Upper lobe of left lung (tissue), 6 donors: ENCODE measurements at places on chromosomes 11 and 22.

GRCh38 chr11:82701847-82702520 is 31.7 kb downstream of the FAM181B start:
- DNase-seq = no peak

DNA sequence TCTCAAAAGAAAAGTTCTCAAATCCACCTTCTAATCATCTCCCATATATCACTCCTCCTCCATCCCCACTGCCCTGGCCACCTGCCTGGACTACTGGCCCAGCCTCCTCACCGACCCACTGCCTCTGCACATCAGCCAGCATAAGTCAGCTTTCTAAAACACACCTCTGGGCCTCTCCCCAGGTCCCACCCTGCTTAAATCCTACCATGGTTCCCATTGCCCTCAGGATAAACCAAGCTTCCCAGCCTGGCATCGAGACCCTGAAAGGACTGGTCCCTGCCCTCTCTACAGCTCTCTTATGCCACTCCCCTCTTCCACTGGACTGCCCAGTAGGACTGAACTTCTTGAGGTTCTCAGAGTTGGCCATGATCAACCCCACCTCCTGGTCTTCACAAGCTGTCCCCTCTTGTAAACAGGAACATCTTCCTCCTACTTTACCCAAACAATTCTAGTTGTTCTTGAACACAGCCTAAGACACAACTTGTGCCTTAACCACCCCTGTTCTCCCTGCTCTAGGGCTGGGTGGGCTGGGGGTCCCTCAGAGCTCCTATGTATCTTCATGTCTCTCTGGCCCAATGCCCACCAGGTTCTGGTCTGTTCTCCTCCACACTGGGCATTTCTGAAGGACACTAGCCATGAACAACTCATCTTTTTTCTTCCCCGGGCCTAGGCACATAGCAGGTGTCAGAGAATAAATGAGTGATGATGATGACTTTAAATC is 12.6 kb upstream of the P2RY6 start:
- DNase-seq = no peak

DNA sequence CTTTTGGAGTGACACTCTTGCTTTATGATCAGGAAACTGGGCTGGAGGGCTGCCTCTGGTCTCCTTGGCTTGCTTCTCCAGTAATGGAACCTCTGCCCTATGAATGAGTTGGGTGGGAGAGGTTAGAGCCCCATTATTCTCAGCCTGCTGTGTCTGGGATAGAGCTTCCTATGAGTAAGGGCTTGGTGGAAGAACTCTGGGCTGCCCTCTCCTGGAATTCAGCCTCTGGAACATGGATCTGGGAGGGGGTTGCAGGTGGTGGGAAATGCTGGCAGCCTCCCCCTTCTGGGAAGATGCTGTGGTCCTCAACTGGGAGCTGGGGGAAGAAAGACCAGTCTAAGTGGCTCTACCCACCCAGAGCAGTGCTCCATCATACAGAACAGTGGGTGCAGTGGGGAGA is 81.8 kb upstream of the SYN3 start:
- DNase-seq = no peak

- no peak for DNase-seq
These were observed 20.2 kb downstream of the PPFIBP2 start for GRCh38 chr11:7534042-7534378.

DNA sequence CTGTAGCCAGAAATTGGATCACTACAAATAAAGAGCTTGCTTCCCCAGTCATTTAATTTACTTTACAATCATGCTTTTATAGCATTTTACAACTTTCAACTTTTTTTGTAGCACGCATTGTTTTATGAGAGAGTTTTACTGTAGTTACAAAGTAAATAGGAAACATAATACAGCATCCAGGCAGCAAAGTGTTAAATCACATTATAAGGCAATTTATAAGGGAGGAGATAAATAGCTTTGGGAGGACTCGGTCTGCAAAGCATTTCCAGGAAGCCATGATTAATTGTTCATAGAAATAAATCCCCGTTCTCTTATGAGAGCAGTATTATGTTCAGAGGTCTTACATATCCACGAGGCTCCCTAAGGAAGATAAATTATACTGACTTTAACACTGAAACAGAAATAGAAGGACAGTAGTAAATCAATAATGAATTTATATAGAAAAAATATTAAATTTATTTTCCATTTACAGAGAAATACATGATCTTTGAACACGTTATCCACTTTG is 792.6 kb upstream of the RAG2 start:
- no peak for DNase-seq

GRCh38 chr11:97786961-97787360 is 1233.8 kb upstream of the CNTN5 start:
- DNase-seq = no peak

- no peak for DNase-seq
These were observed 802.5 kb downstream of the DLG2 start for GRCh38 chr11:84824624-84825023.

DNA sequence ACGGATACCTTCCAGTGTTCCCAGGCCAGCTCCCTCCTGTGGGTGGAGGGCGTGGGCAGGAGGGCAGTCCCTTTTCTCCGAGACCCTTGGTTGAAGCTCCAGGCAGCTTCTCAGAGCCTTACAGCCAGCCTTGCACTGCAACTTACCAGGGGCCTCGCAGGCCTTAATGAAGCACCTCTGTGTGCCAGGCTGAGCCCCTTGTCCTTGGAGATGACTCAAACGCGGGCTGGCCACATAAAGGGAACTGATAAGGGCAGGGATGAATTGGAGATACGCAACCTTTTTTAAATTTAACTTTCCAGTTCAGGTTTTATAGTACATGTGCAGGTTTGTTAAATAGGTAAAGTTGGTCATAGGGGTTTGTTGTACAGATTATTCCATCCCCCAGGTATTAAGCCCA is 72.7 kb downstream of the WNT7B start:
- no peak for DNase-seq

DNA sequence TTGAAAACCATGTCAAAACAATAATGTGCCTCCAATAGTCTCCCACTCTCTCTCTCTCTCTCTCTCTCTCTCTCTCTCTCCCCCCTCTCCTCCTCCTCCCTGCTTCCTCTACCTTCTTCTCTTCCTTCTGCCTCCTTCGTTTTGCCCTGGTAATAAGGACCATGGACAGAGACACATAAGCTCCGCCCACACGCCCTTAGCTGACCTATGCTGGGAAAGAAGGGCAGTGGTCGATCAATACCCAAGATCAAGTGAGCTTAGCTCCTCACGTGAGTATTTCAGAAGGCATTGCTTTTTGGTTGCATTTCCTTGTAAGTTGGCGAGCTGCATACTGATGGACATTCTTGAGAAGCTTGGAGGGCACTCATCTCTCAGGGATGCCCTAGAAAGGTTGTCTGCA is 194.8 kb downstream of the MIAT start:
- no peak for DNase-seq

DNA sequence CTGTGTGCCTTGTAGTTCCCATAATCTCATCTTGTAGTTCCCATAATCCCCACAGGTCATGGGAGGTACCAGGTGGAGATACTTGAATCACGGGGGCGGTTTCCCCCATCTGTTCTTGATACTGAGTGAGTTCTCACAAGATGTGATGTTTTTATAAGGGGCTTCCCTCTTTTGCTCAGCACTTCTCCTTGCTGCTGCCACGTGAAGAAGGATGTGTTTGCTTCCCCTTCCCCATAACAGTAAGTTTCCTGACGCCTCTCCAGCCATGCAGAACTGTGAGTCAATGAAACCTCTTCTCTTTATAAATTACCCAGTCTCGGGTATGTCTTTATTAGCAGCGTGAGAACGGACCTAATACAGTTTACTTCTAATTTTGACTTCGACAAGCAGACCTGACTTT is 14.0 kb upstream of the SMIM38 start:
- DNase-seq = no peak

DNA sequence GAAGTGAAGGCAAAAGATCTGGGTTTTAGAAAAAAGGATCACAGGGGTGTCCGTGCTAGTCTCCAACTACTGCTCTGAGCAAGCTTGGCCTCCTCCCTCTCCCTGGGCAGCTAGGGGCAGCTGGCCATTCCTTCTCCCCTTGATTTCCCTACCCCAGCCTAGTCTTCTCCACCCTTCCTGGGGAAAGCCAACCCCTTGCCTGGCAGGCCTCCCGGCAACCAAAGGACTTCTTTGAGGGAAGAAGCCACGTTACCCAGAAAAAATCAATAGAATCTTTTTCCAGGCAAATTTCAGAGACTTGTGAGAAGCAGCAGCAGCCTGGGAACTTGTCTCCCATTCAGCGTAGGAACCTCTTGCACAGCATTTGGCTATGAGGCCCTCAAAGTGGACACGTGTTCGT is 91.5 kb downstream of the MIAT start:
- no peak for DNase-seq

GRCh38 chr11:32426819-32427615 is 8.3 kb downstream of the WT1 start:
- no peak for DNase-seq

DNA sequence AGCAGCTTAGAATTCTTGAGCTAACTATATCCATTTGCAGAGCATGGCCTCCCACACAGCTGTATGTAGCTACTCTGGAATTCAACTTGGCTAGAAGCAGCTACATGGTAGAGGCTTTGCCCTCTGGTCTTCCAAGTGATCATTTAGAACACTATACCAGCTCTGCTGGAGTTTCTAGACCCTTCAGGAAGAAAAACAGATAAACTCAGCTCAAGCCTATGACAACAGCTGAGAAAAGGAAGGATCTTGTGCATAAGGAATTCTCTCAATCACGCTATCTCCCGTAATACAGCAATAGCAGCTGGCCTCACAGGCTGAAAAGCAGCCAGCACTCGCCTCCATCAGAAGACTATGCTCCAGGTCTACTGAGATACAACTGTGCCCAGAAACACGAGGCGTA is 50.6 kb upstream of the APOA1 start:
- no peak for DNase-seq

- no peak for DNase-seq
These were observed 29.8 kb downstream of the ABTB2 start for GRCh38 chr11:34327804-34328631.

- no peak for DNase-seq
These were observed 108.0 kb upstream of the CADM1 start for GRCh38 chr11:115612046-115612730.

DNA sequence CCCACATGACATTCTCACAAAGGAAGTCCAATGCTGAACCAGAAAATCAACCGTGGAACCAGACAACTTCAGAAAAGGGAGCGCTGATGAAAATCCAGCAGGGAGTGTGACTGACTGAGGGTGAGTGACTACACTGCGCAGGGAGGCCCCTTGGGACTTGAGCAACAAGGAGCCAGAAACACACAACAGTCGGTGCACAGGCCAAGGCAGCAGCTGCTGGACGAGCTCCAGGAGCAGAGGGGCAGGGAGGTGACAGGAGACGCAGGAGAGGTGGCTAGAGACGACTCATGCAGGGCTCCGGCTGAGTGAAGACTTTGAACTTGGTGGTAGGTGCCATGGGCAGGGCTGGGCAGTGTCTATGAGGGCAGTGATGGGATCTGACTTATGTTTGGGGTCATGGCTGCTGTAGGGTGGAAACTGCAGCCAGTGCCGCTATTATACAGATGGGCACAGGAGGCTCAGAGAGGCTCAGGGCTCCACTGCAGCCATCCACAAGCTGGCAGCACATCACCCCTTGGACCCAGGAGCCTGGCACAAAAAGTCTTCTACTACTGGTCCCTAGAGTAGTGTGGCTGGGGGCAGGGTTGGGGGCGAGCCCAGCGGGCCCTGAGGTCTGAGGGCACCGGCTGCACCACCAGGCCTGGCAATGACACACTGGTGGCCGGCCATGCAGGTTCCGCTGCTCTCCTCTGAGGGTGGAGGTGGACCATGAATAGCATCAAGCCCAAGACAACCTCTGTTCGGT is 10.3 kb upstream of the FADD start:
- no peak for DNase-seq

DNA sequence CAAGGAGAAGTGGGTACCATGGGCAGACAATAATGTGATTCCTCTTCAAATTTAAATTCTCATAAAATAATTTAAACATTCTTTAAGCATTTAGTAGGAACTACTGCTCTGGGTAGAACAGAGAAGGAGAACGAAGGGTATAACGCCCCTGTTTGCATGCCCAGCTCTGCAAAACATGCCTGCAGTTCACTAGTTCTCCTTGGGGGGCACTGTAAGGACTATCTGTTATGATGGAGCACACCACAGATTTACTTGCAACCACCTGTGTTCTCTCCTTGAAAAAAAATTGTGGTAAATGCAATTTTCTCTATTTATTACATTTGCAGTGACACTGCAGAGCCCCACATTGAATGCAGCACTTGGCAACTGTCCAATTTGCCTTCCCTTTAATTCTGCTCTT is 100.3 kb downstream of the GUCY1A2 start:
- no peak for DNase-seq

- no peak for DNase-seq
These were observed 47.5 kb downstream of the SC5D start for GRCh38 chr11:121340032-121340580.

DNA sequence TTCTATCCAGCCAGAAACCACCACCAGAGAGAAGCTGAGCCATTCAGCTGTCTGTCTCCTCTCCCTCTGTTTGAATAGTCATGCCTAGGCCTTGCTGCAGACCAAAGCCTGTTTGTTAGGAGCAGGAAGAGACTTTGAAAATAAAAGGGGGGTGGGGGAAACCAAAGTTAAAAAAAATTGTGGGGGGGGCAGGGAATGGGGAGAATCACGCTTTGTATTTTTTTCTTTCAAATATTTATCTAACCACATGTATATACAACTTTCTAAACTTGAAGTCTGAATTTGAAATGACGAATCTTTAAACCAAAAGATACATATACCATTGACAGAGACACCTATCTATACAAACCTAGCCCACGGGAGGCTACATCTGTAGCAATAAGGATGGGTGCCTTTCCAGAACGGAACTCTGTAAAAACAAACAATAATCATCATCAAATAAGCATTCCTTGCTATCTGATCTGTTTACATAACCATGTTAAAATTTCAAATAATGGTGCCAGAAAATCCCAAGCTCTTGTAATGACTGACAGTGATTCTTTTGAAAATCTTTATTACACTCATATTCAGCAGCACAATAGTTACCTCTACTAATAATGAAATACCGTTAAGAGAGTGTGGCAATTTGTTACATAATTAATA is 14.3 kb downstream of the DDX17 start:
- DNase-seq = no peak

GRCh38 chr11:29272019-29272654 is 744.7 kb downstream of the KCNA4 start:
- DNase-seq = no peak

DNA sequence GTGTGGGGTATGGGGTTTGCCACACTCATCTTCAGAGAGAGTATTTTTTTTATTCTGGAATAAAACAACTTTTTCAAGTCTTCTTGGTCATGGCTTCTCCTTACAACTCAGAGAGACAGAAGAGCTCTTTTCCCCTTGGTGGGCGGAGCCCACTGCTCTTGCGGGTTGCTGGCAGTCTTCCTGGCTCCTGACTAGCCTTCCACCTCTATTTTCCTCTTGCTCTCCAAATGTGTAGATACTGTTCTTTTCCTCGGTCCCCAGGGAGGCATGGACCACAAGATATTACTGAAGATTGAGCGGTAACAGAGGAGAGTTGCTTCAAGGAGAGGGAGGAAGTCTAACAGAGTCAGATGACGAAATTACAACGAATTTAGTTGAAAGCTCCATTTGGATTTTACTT is 210.6 kb downstream of the NTM start:
- DNase-seq = no peak
